ENCODE measurements at places on chromosomes 6 and 20.

DNA sequence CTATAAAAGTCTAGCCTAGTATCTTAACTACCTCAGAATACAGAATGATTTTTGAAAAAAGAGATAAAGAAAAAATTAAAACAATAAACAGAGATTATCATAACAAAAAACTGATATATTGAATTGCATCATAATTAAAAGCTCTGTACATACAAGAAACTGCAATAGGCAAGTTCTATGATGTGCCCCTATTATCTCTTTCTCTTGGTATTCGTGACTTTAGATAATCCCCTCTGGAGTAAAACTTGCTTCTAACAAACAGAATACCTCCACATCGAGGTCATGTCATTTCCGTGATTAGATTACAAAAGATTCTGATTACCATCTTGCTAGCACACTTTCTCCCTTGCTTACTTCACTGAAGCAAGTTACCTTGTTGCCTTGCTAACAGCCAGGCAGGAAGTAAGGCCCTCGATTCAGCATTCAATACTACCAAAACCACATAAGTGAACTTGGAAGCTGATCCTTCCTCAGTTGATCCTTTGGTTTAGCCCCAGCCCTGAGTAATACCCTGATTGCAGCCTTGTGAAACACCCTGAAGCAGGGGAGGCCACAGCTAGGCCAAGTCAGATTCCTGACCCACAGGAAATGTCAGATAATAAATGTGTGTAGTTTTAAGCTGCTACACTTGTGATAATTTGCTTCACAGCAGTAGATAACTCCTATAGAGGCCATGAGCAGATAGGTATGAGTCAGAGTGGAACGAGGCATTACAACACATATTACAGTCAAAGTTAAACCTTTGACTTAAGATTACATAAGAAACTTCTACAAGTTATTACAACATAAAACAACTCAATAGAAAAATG lies 53.7 kb upstream of the TMX4 start:
- no peak for DNase-seq

DNA sequence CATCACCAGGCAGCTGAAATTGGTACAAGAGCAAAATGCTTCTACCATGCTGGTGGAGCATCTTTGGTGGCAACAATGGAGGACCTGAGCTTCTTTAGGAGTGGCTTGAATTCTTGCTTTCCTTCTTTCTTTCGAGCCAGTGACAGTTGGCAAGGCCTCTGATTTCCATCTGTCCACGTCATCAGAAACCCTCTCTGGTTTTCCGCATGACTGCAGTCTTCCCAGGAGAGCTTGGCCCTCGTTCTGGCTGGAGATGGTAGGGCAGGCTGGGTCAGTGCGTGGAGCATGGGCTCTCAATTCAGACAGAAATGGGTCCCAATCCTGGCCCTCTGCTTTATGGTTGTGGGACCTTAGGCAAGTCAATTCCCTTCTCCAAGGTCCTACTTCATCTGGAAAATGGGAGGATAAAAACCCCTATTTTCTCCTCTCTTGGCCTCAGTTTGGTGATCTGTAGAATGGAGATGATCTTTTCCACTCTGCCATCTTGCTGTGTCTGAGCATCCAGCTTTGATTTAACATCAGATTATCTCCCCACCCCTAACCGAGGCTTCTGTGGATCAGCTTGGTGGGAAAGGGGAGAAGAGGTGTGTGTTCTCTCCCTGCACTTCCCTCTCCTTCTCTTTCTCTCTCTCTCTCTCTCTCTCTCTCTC lies 3.6 kb upstream of the BPIFB1 start:
- DNase-seq, result no peak

GRCh38 chr6:166582258-166582657 lies 4.2 kb downstream of the RAMACL start:
- DNase-seq, result no peak

GRCh38 chr20:37531856-37532255 lies 4.2 kb upstream of the BLCAP start:
- no peak for DNase-seq

- no peak for DNase-seq
Measured at GRCh38 chr20:61129311-61129710, 122.8 kb upstream of the CDH4 start.

DNA sequence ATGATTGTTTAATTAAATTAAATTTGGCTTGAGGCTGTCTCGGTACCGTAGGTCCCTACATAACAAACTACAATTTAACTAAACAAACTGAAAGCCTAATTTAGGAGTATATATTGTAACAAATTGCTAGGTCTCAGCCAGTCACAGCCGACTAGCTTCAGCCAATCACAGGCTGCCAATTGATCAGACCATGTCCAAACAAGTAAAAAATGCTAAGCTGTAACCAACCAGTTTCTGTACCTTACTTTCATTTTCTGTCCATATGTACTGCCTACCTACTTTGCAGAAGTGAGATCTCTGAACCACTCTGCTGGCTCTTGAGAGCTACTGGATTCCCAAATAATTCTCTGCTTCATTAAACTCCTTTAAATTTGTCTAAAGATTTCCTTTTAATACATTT lies 648.0 kb upstream of the GJE1 start:
- no peak for DNase-seq

- DNase-seq, result no peak
Measured at GRCh38 chr6:50936277-50936681, 117.6 kb downstream of the TFAP2B start.

GRCh38 chr20:40471261-40471629 lies 217.8 kb downstream of the MAFB start:
- no peak for DNase-seq

GRCh38 chr6:166754218-166755030 lies 127.4 kb upstream of the RPS6KA2 start:
- no peak for DNase-seq

GRCh38 chr6:117008618-117009017 lies 131.6 kb downstream of the RFX6 start:
- no peak for DNase-seq

DNA sequence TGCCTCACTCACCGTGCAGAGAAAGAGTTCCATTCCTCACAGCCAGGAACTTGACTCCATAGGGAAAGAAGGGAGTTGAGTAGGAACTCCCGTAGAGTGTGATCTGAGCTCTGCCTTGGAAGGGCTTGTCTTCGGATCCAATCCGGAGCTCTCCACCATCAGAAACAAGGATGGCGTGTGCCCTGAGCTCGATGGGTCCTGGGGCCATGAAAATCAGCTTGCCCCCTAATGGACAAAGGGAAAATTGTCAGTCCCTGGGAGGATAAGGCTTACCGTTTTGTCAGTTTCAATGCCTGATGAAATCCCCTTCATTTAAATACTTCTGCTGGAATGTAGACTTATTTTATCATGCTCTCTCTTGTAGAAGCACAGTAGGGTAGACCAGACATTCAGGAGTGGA lies 153.3 kb downstream of the PKHD1 start:
- DNase-seq, result no peak

- no peak for DNase-seq
Measured at GRCh38 chr6:154356113-154356512, 490 bp downstream of the IPCEF1 start.

- no peak for DNase-seq
Measured at GRCh38 chr6:10610289-10610688, 84.1 kb downstream of the C6orf52 start.

DNA sequence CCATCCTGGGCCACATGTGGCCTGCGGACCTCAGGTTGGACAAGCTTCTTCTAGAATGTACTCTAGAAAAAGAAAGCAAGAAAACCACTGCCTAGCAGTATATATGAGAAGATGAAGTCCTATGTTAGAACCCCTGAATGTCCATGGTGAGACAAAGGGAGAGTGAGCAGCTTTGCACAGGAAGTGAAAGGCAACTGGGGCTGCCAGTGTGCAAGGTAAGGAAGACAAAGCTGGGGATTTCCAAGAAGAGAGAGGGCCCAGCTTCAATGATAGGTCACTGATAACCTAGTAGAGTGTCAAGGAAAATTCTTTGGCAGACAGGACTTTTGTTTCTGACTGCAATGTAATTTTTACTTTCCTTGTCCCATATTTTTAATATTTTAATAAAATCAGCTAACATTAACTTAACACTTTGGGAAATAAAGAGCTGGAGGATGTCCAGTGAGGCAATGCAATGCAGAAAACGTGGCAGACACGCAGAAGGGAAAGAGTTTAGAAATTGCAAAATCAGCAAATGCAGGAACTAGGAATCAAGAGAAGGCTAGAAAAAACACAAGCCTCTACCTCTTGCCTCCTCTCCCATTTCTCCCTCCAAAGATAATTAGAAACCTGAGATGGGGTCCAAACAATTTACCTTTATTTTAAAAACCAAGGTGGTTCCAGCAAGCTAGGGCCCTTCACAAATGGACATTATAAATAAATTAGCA lies 47.4 kb downstream of the CYP39A1 start:
- no peak for DNase-seq

- DNase-seq, result no peak
Measured at GRCh38 chr6:12637960-12638641, 78.5 kb upstream of the PHACTR1 start.

GRCh38 chr6:158334534-158334933 lies 22.3 kb downstream of the TULP4 start:
- DNase-seq, result no peak

DNA sequence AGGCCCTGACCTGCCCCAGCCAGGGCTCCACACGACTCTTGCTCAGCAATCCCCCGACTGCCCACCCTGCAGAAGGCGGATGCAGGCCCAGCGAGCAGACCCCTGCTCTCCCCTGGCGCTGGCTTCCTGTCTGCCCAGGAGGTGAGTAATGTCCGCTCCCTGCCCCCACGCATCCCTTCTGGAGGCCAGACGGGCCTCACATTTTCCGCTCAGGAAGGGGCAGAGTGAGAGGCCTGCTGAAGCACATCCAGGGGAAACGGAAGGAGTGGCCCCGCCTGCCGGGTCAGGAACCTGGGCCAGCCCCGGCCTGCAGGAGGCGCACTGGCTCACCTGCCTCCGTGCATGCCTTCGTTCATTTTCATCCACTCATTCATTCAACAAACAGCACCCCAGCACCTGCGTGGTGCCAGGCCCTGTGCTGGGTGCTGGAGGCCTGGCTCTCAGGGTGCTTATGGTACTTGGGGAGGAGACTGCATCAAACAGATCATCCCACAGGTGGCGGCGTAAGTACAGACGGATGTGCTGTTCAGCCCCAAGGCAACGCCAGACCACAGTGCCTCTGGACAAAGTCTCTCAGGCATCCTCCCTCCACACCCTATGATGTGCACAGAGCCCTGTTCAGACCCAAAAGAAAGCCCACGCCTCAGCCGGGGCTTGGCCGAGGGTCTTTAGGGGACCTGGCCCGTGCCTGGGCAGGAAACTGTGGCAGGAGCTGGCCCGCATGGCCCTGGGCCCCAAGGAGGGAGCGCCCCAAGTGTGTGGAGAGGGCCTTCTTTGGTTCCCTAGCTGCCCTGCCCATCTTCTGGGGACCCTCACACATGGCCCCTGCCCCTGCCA lies 112.1 kb downstream of the ASXL1 start:
- no peak for DNase-seq

- DNase-seq, result no peak
Measured at GRCh38 chr6:42210551-42210950, 7.1 kb downstream of the MRPS10 start.

- DNase-seq, result no peak
Measured at GRCh38 chr20:13187899-13188298, 33.2 kb upstream of the ISM1 start.

GRCh38 chr6:150046943-150047342 lies 21.6 kb upstream of the RAET1L start:
- DNase-seq, result no peak

DNA sequence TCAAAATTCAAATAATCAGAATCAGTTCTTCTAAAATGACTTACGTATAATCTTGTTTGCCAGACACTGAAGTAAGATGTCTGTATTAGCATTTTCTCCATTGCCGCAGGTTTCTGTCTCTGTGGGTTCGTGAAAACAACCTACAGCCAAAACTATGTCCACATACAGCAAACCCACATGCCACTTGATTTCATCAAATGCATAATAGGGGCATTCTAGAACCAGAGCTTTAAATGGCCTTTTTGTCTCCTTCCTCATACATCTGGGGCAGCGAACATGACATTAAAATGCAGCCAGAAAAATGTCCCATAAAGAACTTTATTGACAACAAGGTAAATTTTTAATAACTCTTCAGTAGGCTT lies 90.2 kb upstream of the QKI start:
- DNase-seq, result no peak

GRCh38 chr6:20604159-20604558 lies 69.9 kb downstream of the CDKAL1 start:
- no peak for DNase-seq

- no peak for DNase-seq
Measured at GRCh38 chr20:35954907-35955251, 577 bp upstream of the SCAND1 start.

DNA sequence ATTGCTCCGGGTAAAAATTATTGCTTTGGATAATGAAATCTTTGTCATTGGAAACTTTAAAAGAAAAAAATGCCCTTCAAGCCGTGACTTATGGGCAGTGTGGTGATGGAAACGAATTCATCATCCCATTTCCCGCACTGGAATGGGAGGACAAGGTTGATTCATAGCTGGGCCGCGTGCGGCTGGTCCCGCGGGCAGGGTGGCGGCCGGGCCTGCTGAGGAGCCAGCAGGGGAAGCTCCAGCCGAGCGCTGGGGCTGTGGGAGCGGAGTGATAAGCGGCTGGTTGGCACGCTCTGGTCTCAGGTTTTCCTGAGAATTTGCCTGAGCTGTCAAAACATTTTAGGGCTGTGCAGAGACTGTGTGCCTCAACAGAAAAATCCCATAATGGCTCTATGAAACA lies 351.7 kb downstream of the CDC5L start:
- no peak for DNase-seq

GRCh38 chr20:48705240-48706115 lies 122.3 kb downstream of the PREX1 start:
- DNase-seq, result no peak

DNA sequence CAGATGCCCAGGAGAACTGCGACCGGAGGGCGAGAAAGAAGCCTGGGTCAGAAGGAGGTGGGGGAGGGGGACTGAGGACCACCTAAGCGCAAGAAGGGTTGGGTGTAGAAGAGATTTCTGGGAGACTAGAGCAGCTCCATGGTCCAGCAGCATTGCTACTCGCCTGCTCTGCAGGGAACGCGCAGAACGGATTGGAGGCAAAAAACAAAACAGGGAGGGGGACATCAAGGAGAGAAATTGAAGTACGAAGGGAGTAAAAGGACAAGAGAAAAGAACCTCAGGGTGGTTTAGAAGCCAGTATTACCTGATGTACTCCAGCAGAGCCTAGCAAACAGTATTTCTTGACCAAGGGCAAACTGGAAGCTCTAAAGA lies 537 bp upstream of the GABBR1 start:
- no peak for DNase-seq

DNA sequence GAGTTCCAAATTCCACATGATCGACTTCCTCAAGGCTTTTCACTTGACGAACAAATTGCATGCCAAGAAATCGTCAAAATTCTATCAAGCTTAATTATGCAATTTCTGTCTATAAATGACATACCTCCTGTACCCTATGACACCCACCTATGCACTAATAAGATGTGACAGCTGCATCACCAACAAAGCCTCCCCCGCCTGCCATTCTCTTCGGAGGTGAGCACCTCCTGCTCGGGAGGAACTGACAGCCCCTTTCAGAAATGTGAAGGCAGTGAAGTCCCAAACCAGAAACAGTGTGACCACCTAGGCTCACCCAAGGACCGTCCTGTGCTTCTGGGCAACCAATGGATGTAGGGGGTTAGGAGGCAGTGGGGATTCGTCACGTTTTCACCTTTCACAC lies 37.1 kb downstream of the GPR6 start:
- no peak for DNase-seq
